NCI-H524 (cell line): ENCODE measurements at places on chromosomes 3 and 15.

DNA sequence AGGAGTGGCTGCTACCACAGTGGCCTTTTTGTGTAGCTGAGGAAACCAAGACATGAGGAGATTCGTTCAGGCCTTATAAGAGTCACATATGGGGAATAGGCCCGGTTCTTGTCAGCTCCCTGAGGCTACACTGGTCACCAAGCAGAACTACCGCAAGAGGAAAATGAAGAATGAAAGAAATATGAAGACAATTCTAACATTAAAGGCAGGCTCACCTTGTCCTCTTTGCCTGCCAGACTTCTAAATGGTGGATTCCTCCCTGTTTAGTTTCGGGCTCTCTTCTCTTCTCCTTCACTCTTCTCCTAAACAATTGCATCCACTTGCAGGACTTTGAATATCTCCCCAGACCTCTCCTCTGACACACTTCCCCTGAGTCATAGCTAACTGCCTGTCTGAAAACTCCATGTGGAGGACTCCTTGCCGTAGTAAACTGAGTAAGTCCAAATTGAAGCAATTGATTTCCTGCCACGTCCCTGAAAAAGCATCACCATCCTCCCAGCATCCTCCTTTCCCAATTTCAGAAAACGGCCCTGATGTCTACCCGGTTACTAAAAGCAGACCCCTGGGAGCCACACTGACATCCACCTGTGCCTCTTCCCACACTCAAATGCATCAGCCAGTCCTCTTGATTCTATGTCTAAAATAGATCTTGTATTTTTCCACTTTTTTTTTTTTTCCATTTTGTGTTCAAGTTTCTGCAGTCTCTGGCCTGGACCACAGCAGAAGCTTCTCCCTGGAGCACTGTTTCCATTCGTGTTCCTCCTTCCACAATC is 30.3 kb upstream of the VEPH1 start:
- no peak for DNase-seq

DNA sequence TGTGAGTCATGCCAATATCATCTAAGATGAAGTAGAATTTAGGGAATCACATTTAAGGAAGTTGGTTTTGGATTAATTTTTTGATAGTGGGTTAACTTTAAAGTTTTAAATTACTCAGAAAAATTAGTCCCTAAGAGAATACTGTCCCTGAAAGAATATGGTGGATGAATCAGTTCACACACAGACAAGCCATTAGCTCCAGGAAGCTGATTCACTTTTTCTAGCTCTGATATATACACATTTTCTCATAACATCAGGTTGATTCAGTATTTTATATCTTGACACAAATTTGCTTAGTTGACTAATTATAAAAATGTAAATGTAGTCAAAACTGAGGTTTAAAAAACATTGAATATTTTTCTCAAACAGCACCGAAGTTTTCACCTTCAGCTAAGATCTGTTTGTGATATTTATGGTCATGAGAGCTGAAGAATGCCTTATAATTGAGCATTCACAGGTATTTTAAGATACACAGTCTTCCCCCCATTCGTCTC is 55.1 kb downstream of the MYH15 start:
- DNase-seq: no peak

DNA sequence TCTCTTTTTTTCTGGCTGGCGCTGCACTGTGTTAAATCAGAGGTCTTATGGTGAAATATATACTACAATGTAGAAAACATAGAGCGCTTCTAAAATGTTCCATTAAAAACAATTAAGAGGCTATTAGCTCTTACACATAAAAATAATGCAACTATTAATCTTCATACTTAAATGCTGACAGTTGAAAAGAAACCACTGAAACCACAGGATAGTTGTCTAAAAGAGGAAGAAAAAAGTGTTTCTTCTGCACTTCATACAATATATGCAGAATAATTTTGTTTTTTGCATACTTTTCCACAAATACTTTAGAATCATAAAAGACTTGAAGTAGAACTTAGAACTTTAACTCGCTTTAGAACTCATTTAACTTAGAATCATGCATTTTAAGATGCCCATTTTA is 170.5 kb downstream of the PYDC2 start:
- no peak for DNase-seq

- DNase-seq: peak; percentile 28
Observed at GRCh38 chr3:36697229-36698001, 66.9 kb downstream of the DCLK3 start.

DNA sequence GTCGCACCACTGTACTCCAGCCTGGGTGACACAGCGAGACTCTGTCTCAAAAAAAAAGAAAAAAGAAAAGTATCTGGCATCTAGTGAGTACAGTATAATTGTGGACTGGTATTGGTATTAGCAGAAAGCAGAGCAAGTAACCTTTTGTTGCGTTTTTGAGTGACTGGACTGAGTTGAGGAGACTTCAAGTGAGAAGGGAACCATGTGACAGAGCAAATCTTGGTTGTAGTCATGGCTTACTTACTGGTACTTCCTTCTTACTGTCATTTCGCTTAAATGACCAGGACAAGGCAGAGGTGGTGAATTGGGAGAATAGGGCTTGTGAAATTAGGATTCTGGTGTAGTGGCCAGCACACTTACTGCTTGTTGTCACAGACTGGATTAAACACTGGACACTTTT is 20.6 kb downstream of the RTF1 start:
- DNase-seq: no peak

- no peak for DNase-seq
Observed at GRCh38 chr3:144301863-144302262, 330.2 kb downstream of the DIPK2A start.

DNA sequence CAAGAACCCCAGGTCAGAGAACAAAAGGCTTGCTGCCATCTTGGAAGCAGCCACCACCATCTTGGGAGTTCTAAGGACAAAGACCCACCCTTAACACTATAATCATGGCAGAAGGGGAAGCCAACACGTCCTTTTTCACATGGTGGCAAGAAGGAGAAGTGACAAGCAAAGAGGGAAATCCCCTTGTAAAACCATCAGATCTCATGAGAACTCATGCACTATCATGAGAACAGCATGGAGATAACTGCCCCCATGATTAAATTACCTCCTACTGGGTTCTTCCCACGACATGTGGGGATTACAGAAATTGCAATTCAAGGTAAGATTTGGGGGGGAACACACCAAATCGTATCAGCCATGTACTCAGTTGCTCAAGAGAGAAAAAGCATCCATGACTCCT is 21.1 kb upstream of the GBE1 start:
- DNase-seq: no peak

DNA sequence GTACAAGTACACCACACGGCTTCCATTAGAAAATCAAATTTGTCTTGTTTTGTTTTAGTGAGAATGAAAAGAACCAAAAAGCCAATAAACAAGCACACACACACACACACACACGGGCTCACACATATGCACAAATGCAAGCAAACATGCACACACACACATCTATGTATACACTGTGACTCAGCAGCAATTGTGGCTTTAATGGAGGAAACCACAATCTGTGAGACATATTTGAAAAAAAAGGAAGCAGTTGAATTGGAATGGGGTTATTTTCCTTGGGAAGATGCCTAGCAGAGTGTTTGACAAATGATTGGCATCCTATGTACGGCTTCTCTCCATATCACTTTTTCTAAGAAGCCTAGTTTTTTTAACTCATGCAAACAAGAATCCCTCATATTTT is 201.1 kb upstream of the ARRDC4 start:
- DNase-seq: no peak

DNA sequence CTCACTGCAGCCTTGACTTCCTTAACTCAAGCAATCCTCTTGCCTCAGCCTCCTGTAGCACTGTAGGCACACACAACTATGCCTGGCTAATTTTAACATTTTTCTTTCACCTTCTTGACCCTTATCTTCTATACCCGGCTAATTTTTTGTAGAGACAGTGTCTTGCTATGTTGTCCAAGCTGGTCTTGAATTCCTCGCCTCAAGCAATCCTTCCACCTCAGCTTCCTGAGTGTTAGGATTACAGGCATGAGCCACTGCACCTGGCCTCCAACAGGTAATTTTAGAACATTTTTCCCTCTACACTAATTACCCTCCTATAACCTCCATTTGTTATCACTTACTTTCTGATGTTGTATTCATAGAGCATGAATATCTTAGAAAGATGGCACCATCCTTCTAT is 60.3 kb downstream of the SPG11 start:
- DNase-seq: no peak

DNA sequence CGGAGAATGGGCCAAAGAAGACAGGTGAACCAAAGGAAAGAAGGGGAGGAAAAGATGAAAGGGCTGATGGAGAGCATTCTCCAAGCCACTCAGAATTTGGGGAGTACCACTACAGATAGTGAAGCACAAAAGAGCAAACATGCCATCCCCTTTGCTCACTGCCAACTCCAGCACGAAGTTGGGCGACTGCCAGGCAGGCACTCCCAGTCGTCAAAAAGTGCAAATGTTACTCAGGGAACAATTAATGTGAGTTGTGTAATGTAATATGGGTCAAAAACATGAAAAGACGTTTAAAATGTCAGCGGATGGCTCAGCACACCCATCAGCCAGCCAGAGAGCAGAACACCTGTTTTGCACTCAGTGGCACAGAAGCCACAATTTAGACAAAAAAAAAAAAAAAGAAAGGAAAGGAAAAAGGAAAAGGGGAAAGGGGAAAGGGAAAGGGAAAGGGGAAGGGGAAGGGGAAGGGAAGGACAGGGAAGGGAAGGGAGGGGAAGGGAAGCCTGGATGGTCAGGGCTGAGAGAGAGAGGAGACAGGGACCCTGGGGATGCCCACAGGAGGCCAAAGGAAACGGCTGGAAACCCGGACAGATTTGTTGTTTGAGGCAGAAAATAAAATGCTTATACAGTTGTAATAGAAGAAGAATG is 82.7 kb downstream of the COL8A1 start:
- no peak for DNase-seq

DNA sequence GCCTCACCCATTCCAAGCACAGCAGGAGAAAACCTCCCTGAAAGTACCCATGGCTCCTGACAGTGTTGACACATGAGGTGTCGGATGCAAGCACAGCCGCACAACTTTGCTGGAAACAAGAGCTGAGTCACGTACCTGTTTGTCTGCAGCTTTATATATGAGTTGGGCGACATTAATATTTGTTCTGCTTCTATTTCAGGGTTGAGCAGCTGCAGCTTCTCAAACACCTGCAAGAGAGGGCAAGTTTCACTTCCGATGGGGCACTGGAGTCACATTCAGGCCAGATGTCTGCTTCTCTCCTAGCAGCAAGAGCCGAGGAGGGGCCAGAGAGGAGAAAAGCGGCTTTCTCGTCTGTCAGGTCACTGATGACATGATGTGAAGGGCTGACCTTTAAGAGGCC is 88.0 kb downstream of the NUP210 start:
- no peak for DNase-seq

DNA sequence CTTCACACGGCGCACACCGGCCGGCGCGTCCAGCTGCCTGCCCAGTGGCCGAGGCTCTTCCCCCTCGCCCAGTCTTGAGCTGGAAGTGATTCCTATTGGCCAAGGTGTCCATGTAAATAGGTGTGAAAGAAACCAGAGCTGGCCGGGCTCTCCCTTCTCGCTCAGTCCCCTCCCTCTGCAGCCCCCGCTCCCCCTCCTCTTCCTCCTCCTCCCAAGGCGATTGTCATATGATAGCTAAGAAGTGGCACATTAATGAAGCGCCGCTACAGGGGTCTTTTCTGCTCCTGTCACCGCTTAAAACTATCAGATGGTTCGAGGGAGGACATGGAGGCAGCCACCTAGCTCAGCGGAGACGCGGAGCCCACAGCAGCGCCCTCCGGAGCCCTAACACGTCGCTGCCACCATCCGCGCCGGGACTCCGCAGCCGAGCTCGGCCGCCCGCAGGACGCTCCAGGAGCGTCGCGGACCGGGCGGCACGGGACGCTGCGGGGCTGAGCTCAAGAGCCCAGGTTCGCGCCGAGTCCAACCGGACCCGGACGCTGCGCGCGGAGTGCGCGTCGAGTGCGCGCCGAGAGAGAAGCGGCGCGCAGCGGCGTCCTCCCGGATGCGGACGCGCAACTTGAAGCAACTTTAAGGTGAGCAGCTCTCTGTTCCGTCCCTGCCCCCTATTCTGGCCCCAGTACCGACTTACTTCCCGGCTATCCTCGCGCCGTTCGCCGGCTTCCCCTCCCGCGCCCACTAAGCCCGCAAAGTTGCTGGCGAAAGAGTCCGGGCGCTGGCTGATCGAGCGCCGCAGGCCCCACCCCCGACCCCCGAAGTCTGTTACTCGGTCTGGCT is at the start of gene FOXB1:
TSS of gene FOXB1 (plus strand) at position 303 of the 837 bp plus-strand sequence. CDS start 653 bp downstream, outside the sequence.
- DNase-seq: peak; percentile 37

DNA sequence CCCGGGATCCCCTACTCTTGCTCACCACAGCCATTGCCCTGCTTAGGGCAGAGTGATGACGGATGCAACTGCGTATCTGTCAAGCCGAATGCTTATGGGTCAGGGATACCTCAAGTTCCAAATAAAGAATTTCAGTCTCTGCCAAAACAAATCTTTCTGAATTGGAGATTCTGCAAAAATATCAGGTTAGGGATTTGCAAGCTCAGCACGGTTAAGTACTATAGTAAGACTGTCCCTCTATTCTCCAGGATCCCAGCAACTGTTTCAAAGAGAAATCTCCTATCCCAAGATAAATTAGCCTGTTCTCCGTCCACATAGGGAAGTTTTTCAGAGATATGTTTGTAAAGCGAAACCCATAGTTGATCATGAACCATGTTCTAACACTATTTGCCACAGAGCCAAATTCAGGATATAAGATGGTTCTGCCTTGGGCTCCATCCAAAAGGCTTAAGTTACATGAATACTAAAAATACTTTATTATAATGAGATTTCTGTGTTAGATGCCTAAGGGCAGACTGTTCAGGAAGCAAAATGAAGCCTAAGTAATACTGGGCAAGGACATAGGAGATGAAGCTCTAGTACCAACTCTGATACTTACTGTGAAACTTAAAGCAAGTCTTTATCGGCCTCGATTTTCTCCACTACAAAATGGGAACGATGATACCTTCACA is 100.1 kb upstream of the LPP start:
- no peak for DNase-seq

- DNase-seq: no peak
Observed at GRCh38 chr3:25433868-25434267, 5.8 kb downstream of the RARB start.

- no peak for DNase-seq
Observed at GRCh38 chr15:64285871-64286270, 70.1 kb downstream of the CSNK1G1 start.

DNA sequence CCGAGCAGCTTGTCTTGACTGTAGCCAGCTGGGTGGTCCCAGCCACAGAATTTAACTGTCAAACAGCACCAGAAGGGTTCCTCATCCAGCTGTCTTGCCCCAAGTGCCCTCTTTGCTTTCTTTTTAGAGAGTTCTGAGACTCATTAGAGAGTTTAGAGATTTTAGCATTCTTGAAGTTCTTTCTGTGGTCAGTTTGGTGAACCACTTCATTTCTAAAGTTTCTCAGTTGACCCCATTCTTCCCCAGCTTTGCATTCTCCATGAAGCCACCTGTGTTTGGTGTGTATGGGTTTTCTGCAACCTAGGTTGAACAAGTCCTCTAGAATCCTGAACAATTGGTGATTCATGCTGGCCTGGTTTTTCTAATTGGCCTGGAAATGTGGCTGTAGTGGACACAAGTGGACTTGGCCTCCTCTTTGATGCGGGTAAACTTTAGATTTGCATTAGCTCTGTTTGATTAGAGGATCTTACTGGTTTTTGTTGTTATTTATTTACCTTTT is 33.7 kb downstream of the FLNB start:
- no peak for DNase-seq
